ENCODE measurements at places on chromosomes 1 and 21. TPM values are rescaled to one million over a fixed set of nuclear protein-coding genes. Genes with fewer than 3 reads are reported as not detected.

The IFI6 gene
- total RNA-seq = 68.4 TPM

The TFF3 gene
- total RNA-seq = not detected

The PTPRU gene
- total RNA-seq = 25.8 TPM

The NPR1 gene
- total RNA-seq = 0.66 TPM

The TTLL7 gene
- total RNA-seq = 9.8 TPM

The ARHGEF16 gene
- 0.17 TPM for total RNA-seq

The TMPRSS2 gene
- 0.17 TPM for total RNA-seq

The MTARC1 gene
- 9.6 TPM for total RNA-seq

DNA sequence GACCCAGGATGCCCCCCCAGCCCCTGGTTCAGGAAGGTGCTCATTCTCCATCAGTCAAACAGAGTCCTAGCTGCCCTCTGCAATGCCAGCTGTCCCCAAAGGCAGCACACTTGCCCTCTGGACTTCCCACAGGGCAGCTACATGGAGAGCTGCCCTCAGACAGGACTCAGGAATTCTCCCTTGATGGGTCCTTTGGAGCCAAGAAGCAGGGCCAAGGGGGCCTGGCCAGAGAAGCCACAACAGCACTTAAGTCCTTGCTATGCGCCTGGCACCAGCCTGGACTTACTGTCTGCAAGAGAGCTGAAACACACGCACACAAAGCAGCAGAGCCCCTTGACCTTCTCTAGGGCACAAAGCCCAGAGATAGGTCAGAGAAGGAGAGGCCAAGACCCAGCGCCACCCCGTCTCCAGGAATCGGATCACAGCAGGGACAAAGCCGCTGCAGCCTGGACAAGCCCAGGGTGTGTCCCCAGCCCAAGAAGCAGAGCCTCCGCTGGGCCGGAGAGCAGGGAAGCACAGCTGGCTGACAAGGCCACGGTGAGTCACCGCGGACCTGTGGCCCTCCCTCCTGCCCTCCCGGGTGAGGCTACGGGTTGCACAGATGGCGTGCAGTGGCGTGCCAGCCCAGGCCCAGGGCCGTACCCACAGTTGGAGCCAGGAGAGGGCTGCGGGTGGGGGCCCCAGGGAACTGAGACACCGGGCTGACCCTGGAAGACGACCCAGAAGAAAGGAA, 1.7 kb downstream of the WNT9A start:
- H3K27ac ChIP-seq = no peak overlapping the region
- H3K4me1 ChIP-seq = peaks cover 3% of the 10 kb centered on the region
- H3K27me3 ChIP-seq = no peaks in the 10 kb centered on the region
- no peaks in the 10 kb centered on the region for H3K36me3 ChIP-seq
- peak overlapping the region; percentile 32 for H3K4me3 ChIP-seq

DNA sequence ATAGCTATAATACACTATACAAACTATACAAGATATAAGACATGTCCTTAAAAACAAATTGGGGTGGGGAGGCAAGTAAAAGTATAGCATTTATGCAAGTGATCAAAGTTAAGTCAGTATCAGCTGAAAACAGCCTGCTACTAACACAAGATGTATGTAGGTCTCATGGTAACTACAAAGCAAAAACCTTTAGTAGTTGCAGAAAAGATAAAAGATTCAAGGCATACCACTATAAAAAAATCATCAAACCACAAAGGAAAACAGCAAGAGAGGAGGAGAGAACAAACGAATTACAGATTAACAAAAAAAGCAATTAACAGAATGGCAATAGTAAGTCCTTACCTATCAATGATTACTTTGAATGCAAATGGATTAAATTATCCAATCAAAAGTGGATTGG, 22.7 kb downstream of the ERO1B start:
- H3K36me3 ChIP-seq = no peaks in the 10 kb centered on the region
- DNase-seq = no peak
- no peak overlapping the region for H3K27ac ChIP-seq
- H3K4me1 ChIP-seq = no peaks in the 10 kb centered on the region
- no peak overlapping the region for H3K4me3 ChIP-seq

DNA sequence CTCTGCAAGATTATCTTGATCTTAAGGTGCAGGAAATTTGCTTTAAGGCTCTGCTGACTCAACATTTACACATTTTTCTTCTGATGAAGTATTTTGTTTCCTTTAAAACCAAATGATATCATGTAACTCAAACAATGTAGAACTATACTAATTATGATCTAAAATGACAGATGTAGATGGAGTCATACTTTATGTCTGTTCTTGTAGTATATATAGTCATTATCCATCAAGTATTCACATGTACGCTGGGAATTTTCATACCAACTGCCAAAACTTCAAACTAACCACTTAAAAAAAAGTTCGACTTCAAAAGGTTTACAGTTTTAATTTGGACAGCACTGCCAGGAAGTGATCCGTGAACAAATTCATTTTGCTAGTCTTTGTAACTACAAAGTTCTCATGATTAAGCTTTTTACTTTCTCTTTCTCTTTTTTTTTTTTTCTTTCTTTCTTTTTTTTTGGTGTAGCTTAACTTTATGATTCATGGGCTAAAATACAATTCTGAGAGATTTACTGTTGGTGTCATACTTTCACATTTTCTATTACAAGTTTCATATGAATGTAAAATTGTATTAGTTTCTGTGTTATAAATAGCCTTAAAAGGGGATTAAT, 509.0 kb upstream of the CXADR start:
- H3K4me3 ChIP-seq = peak overlapping the region; percentile 33
- peak overlapping the region; percentile 28 for H3K27ac ChIP-seq
- H3K27me3 ChIP-seq = no peaks in the 10 kb centered on the region
- H3K4me1 ChIP-seq = no peaks in the 10 kb centered on the region
- DNase-seq = peak; percentile 77

GRCh38 chr21:45923146-45923545, 58.4 kb upstream of the COL6A1 start:
- no peaks in the 10 kb centered on the region for H3K27me3 ChIP-seq
- peak; percentile 80 for DNase-seq
- no peak overlapping the region for H3K4me3 ChIP-seq
- no peaks in the 10 kb centered on the region for H3K4me1 ChIP-seq

DNA sequence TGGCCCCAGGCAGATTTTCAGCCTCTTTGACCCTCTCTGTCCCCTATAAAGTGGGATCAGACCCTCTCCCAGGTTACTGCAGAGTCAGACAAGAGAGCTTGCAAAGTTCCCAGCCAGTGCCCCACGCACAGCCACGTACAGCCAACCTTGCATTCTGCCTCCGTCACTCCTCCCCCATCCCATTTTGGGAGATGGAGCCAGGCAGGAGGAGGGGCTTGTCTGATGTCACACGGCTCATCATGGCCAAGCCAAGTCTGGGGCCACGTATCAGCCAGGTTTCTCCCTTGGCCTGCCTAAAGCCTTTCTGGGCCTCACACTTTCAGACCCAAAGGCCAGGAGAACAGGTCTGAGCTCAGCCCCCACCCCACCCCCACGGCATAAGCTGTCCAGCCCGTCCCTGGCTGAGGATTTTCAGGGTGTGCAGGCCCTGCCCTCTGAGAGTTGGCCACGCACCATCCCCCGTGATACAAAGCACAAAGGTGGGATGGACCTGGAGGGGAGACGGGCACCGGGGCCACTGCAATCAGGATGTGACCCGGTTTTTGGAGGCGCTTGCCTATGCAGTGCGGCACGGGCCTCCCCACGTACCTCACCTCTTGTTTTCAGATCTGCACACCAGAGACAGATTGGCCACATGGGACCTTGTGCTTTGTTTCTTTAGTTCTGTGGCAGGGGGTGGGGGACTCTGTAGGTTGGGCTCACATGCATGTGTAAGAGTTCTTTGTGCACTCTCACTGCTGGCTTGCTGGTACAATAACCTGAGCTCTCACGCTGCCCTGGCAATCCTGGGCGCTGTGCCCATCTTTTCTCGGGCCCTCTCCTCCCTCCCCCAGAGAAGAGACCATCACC, 47.6 kb downstream of the TRIM11 start:
- no peaks in the 10 kb centered on the region for H3K4me1 ChIP-seq
- no peaks in the 10 kb centered on the region for H3K36me3 ChIP-seq
- no peak overlapping the region for H3K4me3 ChIP-seq
- no peaks in the 10 kb centered on the region for H3K27me3 ChIP-seq
- DNase-seq = no peak

- no peak overlapping the region for H3K27ac ChIP-seq
- H3K4me3 ChIP-seq = no peak overlapping the region
- no peaks in the 10 kb centered on the region for H3K4me1 ChIP-seq
- H3K36me3 ChIP-seq = no peaks in the 10 kb centered on the region
- DNase-seq = no peak
Observed at GRCh38 chr21:17854745-17855144, 35.6 kb upstream of the C21orf91 start.

GRCh38 chr1:199204231-199204630, 565.4 kb downstream of the PTPRC start:
- no peak for DNase-seq
- H3K36me3 ChIP-seq = no peaks in the 10 kb centered on the region
- no peaks in the 10 kb centered on the region for H3K27me3 ChIP-seq
- no peak overlapping the region for H3K4me3 ChIP-seq
- H3K27ac ChIP-seq = no peak overlapping the region

DNA sequence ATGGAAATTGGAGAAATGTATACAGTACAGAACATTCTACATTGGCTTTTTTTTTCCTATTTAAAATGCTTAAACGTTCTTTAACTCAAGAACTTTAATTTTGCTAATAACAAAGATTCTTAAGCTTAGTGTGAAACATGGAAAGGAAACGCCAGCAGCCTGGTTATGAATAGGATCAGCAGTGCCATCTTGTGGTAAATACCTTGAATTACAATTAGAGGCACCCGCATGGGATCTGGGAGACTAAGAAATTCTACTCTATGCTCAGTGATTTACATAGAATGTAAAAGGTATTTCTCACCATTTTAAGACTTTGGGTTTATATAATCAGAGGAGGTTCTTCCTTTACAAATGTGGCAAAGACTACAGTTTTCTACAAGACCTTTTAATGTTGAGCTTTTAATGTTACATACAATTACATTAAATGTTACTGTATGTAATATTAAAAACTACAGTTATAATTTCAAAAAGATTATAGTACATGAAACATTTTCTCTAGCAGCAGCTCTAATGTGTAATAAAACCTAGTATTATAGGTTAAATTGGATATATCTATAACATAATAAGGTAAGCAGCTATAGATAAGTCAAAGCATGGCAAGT, 32.1 kb upstream of the APOBEC4 start:
- H3K36me3 ChIP-seq = no peaks in the 10 kb centered on the region
- H3K27ac ChIP-seq = no peak overlapping the region
- no peaks in the 10 kb centered on the region for H3K4me1 ChIP-seq
- H3K4me3 ChIP-seq = no peak overlapping the region

DNA sequence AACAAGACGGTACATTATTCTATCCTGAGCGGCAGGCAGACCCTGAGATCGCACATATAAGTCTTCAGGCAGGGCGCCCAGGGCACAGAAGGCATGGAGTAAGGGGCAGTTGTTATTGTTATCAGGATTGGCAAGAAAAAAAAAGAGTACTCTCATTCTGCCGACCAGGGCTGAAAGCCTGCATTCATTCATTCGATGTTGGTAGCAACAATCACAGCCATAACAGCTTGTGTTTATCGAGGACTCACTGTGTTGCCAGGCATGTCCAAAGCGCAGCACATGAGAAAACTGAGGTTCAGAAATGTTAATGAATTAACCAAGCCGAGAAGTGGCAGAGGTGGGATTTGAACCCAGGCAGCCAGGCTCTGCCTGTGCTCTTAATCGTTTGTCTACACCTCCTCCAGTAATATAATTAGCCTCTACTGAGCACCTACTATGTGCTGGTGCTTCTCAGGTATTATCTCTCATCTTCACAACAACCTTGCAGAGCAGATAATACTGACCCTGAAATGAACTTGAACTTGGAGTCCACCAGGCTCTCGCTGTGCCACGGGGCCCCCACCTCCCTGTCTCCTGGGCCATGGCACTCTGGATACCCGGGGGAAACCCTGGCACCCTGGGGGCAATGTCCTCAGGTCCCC, 56.2 kb downstream of the TAS1R2 start:
- no peaks in the 10 kb centered on the region for H3K27me3 ChIP-seq
- no peak for DNase-seq
- H3K4me1 ChIP-seq = no peaks in the 10 kb centered on the region
- H3K27ac ChIP-seq = no peak overlapping the region
- no peaks in the 10 kb centered on the region for H3K36me3 ChIP-seq

DNA sequence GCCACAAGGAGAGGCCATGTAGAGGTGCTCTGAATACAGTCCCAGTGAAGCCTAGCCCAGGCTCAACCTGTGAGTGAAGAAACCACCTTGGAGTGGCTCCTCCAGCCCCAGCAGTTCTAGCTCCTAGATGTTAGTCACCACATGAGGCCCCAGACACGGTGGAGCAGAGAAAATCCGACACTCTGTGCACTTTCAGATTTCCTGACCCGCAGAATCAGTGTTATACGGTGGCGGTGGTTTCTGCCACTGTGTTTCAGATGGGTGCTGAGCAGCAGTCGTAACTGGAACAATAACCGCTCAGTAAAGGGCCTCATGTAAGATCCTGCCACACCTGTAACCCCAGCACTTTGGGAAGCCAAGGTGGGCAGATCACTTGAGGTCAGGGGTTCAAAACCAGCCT, 36.1 kb upstream of the ZBTB8A start:
- no peaks in the 10 kb centered on the region for H3K4me1 ChIP-seq
- no peak for DNase-seq
- H3K36me3 ChIP-seq = no peaks in the 10 kb centered on the region
- no peak overlapping the region for H3K4me3 ChIP-seq
- H3K27ac ChIP-seq = no peak overlapping the region

DNA sequence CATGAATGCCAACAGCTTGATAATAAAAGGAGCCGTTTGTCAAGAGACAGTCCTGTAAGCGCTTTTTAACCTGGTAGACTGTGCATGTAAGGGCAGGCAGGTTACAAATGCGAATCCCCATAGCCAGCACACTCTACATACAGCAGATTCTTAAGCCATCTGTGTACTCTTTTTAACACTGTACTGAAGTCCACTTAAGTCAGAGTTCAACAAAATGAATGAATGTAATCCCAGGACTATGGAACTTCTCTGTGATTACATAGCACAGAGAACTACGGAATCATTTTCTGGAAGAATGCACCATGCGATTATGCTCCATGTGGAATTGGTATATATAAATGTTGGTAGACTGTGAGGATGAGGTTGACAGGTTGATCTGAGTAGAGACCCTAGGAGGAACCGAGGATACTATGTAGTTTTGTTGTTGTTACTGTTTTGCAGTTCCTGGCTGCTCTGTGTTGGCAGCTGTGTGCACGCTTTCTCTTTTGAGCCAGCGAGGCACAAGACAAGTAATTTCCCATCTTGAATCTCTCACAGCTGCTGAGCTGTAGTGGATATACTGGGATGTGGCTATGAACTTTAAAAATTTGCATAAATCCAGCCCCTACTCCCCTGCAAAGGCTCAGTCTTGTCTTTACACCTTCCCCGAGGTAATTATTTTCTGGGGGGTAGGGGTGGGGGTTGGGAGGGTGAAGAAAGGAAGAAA, 21.9 kb downstream of the LRRC8D start:
- H3K4me3 ChIP-seq = peak overlapping the region; percentile 81
- no peaks in the 10 kb centered on the region for H3K36me3 ChIP-seq
- H3K27ac ChIP-seq = peak overlapping the region; percentile 77
- H3K27me3 ChIP-seq = no peaks in the 10 kb centered on the region

Measured in fibroblast of lung (primary cell).